ENCODE measurements at places on chromosomes 1 and 21.
A peak's percentile ranks its signal among the peaks of the same experiment; 100 is the strongest.

GRCh38 chr1:65048335-65048734, 82.0 kb upstream of the JAK1 start:
- no peak for DNase-seq

DNA sequence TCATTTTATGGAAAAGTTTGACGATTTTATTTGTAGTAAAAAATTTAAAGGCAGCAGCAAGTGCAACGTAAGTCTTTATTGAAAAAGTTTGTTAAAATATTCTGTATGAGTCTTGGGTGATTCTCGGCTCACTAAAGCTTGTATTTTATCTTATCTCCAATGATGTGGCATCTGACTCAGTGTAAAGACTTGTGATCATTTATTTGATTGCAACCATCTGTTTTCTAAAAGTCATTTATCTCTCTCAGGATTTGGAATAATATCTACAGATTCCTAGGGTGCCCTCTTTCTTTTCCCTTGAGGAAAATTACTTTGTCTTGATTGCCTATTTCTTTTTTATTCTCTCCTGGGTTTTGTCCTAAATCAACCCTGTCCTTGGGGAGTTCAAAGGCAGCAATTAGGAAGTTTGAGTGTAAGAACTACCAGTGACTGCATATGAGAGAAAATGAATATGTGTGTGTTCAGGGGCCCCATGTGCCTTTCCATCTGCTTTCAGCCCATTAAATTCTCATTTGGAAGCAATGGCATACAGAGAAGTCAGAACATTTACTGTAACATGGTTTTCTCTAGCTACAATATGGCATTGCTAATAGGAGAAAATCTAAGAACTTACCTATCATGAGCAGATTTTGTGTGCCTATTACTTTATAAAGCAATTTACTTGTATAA, 575.0 kb upstream of the CHRM3 start:
- DNase-seq: no peak

- no peak for DNase-seq
These were observed 141.7 kb upstream of the HOOK1 start for GRCh38 chr1:59672851-59673572.

GRCh38 chr1:183012301-183012994, 10.8 kb upstream of the LAMC1 start:
- DNase-seq: no peak

DNA sequence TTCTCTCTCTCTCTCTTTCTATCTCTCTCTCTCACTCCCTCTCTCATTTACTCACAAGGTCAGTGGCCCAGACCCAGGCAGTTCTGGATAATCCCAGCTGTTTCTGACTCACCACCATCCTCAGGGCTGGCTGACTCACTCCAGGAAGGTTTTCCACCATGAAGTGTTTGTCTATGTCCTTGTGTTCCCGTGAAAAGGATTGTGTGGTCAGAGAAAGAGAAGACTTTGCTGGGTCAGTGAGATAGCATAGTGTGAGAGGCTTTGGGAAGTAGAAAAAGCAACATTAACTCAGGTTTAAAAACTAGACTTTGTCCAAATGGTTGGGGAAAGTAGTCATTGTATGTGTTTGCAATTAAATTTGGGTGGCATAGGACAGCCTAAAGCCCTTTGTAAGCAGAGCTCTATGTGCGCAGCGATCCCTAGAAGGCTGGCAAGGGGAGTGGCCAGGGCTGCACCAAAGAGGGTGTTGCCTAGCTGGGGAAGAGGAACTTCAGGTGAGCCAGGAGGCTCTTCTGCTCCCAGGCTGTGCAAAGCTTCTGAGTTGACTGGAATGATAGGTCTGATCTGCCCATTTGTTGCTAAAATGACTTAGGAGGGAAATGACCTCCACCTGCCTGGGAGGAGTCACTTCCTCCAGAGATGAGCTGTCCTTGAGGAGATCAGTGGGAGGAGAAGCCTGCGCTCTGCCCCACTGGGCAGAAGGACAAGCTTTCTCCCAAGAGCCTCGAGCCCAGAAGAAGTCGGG, 4.9 kb upstream of the CAPN2 start:
- peak; percentile 95 for DNase-seq

- DNase-seq: no peak
These were observed 1.6 kb upstream of the VAV3 start for GRCh38 chr1:107966550-107966949.

DNA sequence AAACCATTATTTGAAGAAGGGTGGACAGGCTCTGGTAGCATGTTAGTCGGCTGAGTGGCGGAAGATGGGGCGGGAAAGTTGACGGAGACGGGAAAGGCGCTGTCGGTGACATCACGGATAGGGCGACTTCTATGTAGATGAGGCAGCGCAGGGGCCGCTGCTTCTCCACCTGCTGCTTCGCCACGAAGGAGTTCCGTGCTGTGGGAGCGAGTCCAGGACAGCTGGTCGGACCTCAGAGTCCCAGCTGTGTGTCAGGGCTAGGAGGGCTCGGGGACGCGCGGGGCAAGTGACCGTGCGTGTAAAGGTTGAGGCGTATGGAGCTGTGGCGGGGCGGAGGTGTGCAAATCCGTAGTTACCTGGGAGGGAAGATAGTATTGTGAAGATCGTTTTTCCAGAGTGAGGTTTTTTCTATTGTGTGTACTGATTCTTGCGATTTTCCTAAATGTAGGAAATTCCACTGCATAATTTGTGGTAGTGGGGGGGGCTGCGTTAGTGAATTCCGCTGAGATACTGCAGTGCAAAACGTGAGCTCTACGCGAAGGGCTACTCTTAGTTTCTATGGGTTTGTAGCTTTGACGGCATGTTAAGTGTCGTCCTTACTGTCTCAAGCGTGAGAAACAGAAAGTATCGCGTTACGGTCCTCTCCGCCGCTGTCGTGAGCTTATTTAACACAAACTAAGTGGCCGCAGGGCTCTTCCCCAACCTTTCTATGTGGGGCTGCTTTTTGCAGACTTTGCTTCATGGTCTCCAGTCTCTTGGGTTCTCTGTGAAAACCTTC, 111.2 kb upstream of the NBPF11 start:
- DNase-seq: peak; percentile 70

DNA sequence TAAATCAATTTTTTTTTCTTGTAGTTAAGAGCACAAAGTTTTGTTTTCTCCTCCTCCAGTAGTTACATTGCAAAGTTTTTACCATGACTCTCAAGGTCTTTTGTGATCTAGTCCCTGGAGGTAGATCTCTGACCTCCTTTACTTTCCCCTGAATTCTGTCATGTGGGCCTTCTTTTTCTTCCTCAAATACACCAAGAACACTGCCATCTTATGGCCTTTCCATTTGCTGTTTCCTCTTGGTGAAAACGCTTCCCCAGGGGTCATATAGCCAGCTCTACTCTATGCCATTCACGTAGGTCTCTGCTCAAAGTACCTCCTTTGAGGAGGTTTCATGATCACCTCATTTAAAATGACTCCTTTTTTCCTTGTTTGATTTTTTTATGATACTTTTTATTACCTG, 2.7 kb downstream of the DDX20 start:
- no peak for DNase-seq

DNA sequence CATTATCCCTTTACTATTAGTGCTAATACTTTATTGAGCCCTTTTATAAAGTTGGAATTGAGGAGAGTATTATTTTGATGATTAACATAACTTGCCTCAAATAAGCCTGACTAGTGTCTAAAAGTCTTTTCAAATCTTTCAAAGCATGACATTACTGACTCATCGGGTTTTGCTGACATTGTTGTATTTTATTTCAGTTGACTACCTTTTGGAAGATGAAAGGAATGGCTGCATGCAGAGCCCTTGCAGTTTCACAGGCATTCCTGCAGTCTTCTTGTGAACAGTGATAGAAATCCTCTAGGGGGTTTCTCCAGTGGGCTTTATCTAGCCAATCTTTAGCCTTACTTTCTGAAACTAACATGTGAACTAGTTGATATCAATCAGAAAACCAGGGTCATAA, 43.0 kb upstream of the TMEM61 start:
- DNase-seq: no peak

GRCh38 chr1:99180915-99181314, 83.4 kb upstream of the PLPPR4 start:
- no peak for DNase-seq

DNA sequence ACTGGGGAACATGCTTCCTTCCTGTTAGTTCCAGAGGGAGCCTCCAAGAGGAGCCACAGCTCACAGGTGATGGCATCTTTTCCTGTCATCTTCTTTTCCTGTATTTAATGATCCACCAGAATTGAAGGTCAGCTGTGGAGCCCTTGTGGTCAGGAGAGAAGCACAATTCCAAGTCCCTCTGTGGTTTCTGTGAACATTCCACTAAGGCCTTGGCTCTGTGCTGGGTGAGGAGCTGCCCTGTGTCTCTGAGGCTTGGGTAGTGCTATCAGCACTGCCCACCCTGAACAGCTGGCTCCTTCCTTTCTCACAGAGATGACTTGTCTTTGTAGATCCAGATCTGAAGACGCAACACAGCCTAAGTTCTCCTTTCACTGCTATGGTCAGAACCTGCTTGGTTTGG, 141.9 kb upstream of the MAP1LC3C start:
- no peak for DNase-seq

GRCh38 chr1:14648391-14648790, 49.9 kb downstream of the KAZN start:
- DNase-seq: no peak

DNA sequence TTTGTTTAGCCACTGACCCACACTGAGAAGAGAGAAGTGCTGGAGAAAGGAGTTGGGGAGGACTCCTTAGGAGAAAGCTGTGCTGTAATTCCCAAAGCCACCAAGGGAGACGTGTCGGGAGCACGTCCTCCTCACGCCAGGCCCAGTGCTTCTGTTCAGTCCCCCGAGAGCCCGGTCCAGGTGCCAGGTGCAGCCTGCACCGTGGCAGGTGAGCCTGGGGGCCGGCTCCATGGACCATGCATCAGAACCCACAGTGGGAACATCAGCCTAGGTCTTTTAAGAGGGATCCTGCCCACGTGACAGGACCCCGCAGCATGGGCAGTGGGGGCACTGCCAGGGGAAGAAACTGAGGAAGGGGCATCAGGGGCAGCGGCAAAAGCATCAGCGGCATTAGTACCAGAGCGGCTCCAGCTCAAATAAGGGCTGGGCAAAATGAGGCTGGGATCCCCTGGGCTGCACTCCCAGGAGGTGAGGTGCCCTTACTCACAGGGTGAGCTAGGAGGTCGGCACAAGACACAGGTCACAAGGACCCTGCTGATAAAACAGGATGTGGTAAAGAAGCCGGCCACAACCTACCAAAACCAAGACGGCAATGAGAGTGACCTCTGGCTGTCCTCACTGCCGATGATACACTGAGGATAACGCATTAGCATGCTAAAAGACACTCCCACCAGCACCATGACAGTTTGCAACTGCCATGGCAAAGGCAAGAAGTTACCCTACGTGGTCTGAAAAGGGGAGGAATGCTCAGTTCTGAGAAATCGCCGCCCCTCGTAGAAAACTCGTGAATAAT, 24.6 kb upstream of the PRDM15 start:
- no peak for DNase-seq

DNA sequence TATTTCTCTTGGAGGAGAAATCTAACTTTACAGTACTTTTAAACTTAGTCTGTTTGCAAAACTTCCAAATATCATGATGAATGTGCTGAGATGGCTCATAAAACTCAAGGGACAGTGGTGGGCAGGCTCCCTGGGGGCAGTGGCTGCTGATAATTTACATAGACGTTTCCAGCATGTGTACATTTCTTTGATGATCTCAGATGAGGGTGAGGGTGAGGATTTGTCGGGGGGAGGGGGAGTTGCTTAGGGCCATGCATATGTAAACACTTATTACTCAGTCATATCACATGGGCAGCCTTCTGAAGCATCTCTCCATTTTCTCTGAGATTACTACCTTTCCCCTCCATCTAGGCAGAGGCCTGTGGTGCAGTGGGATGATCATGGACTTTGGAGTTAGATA, 152.9 kb upstream of the HMGB4 start:
- no peak for DNase-seq

DNA sequence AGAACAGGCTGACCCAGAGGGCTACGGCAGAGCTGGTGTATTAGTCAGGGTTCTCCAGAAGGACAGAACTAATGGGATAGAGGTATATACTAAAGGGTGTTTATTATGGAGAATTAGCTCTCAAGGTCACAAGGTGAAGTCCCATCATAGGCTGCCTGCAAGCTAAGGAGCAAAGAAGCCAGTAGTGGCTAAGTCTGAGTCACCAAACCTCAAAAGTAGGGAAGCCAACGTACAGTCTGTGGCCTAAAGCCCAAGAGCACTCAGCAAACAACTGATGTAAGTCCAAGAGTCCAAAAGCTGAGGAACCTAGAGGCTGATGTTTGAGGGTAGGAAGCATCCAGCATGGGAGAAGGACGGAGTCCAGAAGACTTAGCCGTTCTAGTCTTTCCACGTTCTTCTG, 179.2 kb downstream of the BACH1 start:
- no peak for DNase-seq

GRCh38 chr1:225595452-225595851, 57.5 kb downstream of the ENAH start:
- no peak for DNase-seq

DNA sequence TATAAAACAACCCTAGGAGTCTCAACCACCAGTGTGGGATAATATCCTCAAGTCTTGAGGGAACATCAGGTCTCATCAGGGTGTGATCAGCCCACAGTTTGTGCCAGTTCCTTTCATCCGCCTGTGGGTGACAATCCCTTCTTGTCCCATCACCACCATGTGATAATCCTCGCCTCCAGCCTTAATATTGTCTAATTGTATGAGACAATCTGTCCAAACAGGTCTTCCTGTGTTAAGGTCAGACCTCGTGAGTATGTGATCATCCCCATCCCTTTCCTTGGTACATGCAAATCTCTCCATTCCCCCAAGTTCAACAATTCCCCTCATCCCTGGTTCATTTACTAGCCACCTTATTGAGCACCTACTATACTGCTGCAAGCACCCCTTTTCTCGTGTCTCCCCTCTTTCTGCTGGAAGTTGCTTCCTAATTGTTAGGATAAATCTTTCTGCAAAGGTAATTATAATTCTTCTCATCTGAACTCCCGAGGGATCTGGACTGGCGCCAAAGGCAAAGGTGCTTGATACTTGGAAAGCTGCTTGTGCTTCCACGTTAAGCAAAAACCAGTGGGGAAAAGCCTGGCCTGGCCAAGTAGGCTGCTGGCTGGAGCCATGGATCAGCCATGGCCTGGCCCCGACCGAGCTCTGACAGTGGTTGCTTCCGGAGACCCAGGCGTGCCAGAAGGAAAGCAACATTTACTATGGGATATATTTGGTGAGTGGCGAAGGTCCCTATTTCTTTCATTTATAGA, 92.5 kb downstream of the RNF220 start:
- DNase-seq: no peak

- DNase-seq: no peak
These were observed 49.6 kb upstream of the DAB1 start for GRCh38 chr1:57473448-57473847.

GRCh38 chr1:59066236-59066635, 230.7 kb upstream of the FGGY start:
- no peak for DNase-seq

DNA sequence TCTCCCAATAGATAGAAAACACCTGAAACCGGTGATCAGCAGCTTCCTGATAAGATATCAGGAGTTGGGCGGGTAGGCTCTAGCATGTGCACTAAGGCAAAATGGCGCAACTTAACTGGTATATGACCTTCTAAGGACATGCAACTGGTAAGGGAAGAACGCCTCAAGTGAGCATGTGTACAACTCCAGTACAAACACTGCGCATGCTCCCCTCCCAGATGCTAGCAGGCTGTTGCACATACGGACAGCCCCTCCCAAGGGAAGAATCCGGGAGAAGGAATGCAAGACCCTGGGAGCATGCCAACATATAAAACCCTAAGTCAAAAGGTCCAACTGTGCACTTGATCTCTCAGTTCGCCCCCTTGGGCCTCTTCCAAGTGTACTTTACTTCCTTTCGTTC, 110.8 kb downstream of the TSEN15 start:
- DNase-seq: no peak
